ENCODE measurements at places on chromosomes 3 and 15.

GRCh38 chr3:72998466-72998865 lies 1.9 kb downstream of the PPP4R2 start:
- peak; percentile 18 for DNase-seq

- DNase-seq = no peak
Measured at GRCh38 chr3:160685144-160685766, 8.3 kb downstream of the ARL14 start.

DNA sequence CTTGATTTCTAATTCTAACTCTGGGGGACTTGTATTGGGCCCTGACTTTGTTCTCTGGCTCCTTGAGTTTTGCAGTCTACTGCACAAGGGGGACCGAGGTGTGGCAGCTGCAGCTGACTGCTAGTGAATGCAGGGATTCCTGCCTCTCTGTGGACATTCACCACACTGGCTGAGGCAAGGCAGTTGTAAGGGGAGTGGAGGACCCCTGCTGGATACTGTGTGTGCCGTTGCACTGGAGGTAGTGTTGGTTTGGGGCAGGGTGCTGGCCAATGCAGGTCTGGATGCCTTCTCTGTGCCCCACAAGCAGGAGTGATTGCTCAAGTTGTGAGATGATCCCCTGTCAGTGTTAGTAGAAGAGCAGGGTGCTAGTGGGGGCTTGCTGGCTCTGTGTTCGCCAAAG lies 626.1 kb downstream of the SQOR start:
- no peak for DNase-seq

GRCh38 chr3:157767607-157768006 lies 264.4 kb upstream of the VEPH1 start:
- DNase-seq = no peak

GRCh38 chr3:1330107-1330506 lies 237.3 kb downstream of the CNTN6 start:
- DNase-seq = no peak

- DNase-seq = no peak
Measured at GRCh38 chr15:70182858-70183695, 85.4 kb upstream of the TLE3 start.

GRCh38 chr15:59180945-59181600 lies 25.6 kb upstream of the LDHAL6B start:
- DNase-seq = no peak

GRCh38 chr3:126746395-126747177 lies 42.5 kb downstream of the CHCHD6 start:
- no peak for DNase-seq

DNA sequence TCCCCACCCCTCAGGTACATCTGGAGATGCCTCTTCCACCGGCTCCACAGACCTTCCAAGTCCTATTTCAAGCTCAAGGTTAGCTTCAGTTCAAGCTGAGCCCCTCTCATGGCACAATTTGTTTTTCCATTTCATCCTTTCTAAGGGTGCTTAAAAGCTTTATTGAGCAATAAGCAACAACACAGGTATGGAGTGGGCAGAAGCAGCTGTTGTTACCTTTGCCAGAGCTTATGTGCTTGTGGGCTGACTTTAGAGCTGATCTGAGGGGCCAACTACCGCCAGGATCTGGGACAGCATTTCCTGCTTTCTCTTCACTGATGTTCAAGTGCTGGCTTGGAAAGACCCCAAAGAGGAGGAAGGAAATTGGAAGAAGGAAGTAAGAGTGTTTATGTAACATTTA lies 140.0 kb upstream of the KLHL25 start:
- no peak for DNase-seq

DNA sequence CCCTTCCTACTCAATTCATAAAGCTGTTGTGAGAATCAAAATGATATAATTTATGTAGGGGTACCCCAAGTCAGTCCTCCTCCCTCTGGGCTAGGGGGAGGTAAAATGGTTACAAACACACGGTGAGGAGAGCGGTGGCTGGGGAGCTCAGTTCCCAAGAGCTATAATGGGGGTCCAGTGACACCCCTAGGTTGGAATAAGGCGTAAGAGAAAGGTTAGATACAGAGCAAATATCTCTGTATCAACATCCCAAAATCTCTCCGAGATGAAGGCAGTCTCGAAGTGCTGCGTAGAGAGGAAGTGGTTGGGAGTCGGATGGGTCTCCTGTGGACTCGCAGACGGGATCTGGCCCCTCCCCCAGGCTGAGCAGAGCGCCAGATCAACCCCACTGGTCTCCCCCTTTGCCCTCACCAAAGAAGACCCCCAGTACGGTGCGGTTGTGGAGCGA lies 1.8 kb downstream of the DUOX2 start:
- no peak for DNase-seq

- no peak for DNase-seq
Measured at GRCh38 chr3:119700269-119700919, 2.4 kb upstream of the CFAP91 start.

GRCh38 chr3:189739378-189739777 lies 108.2 kb downstream of the TP63 start:
- DNase-seq = no peak

DNA sequence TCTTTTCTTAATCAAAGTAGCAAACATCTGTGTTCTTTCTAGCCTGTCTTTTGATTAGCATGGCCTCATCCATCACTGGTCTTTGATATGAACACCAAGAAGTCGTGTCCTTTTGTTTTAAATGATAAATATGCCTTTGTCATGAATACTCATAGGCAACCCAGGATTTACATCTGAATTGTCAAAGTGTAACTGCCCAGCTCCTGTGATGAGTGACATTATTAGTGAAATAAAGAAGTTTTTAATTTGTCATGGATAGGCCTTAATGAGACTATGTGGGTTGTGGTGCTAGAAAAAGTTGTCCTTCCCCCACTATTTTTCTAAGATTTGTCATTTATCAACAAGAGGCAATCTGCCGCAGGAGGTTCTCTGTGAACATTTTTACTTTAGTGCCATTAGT lies 150.0 kb downstream of the CDIN1 start:
- no peak for DNase-seq

DNA sequence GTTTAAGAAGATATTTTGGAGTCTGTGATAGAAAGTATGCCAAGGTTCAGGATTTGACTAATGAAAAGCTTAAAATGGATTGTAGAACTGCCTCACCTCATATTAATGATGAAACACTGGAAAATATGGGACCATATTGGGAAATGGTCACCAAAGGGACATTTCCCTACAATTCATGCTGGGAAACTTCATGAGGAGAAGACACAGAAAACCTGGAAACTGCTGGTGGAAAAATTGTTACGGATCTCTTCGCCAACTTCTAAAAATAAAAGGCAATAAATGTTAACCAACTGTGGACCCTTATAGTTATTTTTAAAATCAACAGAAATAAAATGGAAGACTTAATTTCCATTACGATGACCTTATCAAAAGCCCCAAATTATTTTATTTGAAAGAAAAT lies 97.6 kb upstream of the FRMD4B start:
- no peak for DNase-seq

GRCh38 chr15:25674913-25675312 lies 188.2 kb downstream of the ATP10A start:
- DNase-seq = no peak

DNA sequence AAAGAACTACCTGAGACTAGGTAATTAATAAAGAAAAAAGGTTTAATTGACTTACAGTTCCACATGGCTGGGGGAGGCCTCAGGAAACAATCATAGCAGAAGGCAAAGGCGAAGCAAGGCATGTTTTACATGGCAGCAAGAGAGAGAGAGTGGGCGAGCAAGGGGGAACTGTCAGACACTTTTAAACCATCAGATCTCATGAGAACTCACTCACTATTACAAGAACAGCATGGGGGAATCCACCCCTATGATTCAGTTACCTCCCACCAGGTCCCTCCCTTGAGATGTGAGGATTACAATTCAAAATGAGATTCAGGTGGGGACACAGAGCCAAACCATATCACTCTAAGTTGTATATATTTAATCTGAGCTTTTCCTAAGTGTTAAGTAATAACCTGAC lies 79.0 kb upstream of the MLF1 start:
- no peak for DNase-seq

DNA sequence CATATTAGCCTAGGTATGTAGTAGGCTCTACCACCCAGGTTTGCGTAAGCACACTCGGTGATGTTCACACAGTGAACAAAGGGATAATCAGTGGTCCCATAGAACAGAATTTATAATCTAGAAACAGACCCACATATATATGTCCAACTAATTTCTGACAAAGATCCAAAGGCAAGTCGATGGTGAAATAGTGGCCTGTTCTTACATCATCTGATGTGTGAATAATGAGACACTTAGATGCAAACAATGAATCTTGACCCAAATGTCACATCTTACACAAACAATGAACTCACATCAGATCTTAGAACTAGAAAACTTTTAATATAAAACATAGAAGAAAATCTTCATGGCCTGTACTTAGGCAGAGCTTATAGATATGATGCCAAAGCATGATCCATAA lies 17.6 kb upstream of the TM2D3 start:
- no peak for DNase-seq

GRCh38 chr3:41033956-41034519 lies 165.3 kb upstream of the CTNNB1 start:
- DNase-seq = no peak

DNA sequence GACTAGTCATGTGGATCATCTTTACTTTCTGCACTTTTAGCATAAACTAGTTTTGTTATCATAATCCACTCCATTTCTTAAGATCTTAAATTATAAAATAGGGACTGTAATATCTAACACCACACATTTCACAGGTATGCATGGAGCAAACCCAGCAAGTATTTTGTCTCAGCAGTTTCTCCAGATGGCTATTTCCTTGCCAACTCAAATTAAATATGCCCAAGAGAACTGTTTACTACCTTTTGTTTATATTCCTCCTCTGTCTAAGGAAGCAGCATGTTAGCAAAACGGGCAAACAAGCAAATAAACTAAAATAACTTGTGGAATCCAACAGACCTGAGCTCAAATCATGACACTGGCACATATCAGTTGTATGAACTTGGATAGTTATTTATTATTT lies 379.8 kb downstream of the LSAMP start:
- no peak for DNase-seq

GRCh38 chr3:105580296-105580965 lies 213.7 kb downstream of the ALCAM start:
- DNase-seq = no peak

DNA sequence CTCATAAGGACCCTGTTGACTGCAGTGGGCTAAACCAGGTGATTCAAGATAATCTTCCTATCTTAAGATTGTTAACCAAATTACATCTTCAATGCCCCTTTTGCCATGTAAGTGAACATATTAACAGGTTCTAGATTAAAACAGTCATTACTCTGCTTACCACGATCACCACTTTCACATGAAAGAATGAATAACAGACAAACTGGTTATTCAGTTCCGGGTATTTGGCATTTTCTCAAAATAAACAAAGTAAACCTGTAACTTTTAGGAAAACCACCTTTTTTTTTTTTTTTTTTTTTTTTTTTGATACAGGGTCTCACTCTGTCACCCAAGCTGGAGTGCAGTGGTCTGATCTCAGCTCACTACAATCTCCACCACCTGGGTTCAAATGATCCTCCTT lies 131.2 kb downstream of the IMPG2 start:
- no peak for DNase-seq

GRCh38 chr15:40843885-40844695 lies at the start of gene SPINT1:
Gene SPINT1, plus strand, starts transcription at chr15:40844048. Its CDS starts 507 bp downstream, at chr15:40844555.
- peak; percentile 63 for DNase-seq

DNA sequence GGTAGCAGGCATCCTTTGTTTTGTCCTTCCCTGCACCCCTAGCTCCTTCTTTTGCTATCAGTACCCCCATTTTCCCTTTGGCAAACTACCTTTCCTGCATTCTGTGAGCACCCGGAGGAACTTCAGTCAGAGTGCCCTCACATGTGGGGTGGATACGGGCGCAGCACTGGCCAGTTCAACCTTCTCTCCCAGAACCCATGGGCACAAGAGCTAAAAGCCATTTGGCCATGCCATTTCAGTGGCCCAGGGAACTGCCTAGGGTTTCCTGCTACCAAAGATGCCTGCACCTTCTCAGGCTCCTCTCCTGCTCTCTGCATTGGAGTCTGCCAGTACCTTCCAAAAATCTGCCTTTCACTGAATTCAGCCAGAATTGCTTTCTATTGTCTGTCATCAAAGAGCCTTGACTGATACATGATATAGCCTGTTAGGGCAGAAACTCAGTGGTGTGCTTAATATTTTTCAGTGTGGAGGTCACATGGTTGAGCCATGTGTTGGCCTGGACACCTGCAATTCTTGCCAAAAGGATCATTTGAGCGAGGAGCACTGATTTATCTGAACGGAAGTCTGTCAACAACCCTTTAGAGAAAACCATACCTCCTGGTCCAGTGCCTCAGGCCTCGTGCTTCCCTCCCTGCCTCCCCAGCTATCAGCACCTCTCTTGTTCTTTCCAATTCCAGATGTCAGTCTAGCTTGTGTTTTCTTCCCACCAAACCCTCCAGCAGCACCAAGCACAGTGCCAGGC lies 27.0 kb upstream of the HHATL start:
- DNase-seq = no peak

DNA sequence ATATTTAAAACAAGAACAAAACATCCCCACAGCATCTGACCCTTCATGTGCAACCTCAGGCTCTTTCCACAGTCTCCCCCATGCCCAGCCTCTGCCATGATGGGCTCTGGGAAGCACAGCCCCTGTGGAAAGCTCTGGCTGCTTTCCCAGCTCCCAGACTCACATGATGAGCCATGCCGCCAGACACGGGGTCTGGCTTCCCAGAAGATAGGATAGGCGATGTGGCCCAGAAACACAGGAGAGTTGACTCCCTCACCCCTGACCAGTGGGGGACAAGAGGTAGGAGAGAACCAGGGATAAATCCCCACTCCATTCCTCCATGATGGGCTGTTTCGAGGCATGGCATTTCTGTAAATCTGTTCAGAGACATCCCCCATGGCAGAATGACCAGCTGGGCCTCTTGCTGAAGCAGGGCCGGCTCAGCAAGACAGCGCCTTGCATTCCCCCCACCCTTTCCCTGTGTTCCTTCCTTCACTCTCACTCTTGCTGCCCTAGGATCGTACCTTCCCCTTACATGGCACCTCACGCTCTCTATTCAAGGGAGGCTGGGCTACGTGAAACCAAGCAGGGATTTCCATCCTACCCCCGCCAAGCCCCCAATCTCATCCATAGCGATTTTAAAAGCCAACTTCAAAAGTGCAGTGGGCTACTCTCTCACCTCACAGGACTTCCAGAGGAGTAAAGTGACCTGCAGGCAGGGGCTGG lies 192.4 kb downstream of the ABHD5 start:
- no peak for DNase-seq

Data from HAP-1 (cell line).